ENCODE measurements at places on chromosomes 2 and 18.

- DNase-seq = no peak
Observed at GRCh38 chr2:83949361-83949760, 509.7 kb downstream of the SUCLG1 start.

- DNase-seq = no peak
Observed at GRCh38 chr18:62878305-62878704, 163.0 kb downstream of the PHLPP1 start.

DNA sequence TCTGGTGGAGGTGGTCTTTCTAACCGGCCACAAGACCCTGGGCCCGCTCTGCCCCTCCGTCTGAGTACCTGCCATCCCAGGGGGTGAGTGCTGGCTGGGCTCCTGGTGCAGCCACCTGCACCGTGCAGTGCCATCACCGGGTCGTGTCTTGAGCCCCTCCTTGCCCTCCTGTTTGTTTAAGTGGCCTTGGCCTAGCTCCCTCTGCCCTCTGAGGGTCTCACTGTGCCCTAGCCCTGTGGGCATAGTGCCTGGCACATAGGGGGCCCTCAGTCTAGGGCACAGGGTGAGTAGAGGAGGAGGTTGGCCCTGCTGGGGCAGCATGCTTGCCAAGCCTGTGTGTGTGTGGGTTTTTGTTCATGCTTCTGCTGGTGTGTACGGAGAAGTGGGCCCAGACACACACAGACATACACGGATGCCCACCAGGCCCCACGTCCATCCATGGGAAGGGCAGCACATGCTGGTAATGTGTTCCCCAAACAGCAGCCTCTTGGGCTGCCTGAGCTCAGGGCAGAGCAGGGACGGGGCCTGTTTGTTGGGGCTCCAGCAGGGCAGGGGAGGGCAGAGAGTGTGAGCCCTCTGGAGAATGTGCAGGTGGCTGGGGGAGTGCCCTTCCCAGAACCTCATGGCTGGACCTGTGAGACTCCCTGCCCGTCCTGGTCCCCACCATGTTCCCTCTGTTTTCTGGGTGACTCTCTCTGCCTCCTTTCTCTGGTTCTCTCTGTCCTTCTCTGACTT lies 94.6 kb downstream of the GLI2 start:
- no peak for DNase-seq

- no peak for DNase-seq
Observed at GRCh38 chr2:2763351-2764000, 432.4 kb upstream of the MYT1L start.

- DNase-seq = no peak
Observed at GRCh38 chr18:6370886-6371635, 43.6 kb downstream of the L3MBTL4 start.

GRCh38 chr2:194385376-194385775 lies 1271.7 kb upstream of the SLC39A10 start:
- no peak for DNase-seq

DNA sequence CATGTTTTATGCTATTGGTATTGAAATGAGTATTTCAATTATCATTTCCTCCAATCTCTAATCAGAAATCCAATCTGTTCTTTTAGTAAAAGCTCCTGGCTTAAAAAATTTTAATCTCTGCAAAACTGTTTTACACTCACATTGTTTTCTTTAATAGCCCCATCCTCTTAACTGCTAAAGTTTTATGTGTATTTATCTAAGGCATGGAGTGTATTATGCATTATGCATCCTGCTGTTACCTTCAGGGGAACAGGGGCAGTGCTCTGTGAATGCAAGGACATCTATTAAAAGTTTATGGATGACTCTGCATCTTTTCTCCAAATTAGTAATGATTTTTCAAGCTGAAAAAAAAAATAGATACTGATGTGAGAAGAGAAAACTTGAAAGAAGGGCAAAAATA lies 1261.6 kb upstream of the NXPH2 start:
- DNase-seq = no peak

- DNase-seq = no peak
Observed at GRCh38 chr18:23745366-23745765, 56.1 kb downstream of the LAMA3 start.

DNA sequence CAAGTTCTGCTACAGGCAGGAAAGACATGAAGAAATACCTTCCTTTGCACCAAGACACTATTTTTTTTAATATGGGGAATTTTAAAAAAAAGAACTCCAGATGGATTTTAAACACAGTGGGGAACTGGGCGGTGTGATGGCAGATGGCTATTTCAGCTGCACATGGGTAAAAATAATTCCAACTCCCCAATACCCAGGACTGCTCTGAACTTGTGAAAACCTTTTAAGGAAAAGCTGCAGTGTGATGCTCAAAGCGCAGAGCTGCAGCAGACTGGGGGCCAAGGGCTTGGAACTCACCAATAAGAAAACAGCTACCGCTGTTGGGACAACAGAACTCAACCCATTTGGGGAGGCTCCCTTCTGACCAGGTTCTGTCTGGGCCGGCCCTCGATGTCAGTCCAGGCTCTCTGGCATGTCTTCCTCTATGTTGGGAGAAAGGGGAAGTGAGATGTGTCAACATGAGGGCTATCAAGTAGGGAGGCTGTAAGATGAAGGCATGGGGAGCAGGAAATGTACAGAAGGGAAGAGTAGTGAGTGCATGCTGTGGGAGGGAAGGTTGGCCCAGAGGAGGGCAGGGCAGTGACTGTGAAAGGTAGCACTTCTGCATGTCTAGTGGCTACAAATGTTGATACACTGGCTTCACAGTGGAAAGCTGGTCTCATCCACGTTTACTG lies 64.0 kb upstream of the SLC14A2 start:
- DNase-seq = no peak

GRCh38 chr2:45984896-45985473 lies 312.2 kb upstream of the EPAS1 start:
- DNase-seq = no peak

DNA sequence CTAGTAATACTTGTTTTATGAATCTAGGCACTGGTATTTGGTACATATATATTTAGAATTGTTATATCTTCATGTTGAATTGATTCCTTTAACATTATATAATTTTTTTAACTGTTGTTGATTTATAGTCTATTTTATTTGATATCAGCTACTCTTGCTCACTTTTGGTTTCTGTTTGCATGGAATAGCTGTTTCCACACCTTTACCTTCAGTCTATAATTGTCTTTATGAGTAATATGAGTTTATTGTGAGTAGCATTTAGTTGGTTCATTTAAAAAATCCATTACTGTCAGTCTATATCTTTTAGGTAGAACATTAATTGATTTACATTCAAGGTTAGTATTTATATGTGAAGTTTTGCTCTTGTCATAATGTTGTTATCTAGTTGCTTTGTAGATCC lies 58.6 kb downstream of the SMCHD1 start:
- DNase-seq = no peak

DNA sequence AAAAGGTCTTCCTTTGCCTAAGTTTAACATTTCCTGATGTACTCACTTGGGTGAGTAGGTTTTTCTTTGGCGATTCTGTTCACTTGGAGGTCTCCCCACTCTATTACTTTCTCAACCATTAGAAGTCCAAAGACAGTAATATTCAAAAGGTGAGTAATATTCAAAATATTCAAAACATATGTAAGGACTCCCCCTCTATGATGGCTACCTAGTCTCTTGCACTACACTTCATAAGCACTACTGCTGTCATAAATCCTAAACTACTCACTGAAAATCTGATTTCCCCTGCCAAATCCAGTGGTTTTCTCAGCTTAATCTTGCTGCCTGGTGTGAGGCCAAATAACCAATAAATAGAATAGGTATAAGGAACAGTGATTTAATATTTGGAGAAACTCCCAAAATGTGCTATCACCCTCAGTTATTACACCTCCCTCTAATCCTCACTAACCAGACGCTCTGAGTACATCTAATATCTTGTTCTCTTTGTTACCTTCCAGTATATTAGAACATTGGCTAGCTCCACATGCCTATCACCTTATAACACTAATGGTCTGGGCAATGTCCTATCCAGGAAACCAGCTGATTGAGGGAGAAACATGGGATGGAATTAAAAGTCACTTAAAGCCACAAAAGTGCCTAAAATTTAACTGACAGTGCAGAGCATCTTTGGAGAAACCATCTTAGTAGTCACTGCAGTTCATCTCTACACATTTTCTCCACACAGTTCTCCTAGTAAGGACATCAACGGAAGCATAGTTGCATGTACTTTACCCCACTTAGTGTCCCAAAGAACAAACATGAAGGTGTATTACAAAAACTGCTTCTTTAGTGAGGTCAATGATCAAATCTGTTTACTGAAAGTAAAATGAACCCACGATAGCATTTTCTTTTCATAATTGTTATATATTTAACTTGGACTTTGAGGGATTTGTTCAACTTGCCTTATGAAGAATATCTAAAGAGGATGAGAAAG lies 54.8 kb downstream of the MBD2 start:
- DNase-seq = no peak

Measured in NCI-H1930 (cell line).